Keratinocyte (primary cell): ENCODE measurements at places on chromosomes 4 and X. TPM values are rescaled to one million over a fixed set of nuclear protein-coding genes. Genes with fewer than 3 reads are reported as not detected.

DNA sequence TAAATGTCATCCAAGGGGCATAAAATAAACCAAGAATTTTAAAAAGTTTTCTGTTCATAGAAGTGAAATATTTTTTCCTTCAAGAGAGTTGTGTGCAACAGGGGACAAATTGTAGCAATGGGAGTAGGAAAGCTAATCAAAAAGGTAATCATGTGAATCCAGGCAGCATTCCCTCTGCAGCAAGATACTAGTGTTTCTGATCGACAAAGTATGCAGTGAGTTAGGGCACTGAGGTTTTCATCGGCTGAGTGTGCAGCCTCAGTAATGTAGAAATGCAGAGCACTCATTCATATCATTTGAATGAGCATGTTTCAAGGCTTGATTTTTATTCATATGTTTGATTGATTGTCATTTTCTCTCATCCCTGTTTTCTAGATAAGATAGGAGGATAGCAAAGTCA is 321.7 kb downstream of the PCDH7 start:
- no peak for DNase-seq

- DNase-seq, result no peak
Observed at GRCh38 chr4:153564630-153565525, 98.7 kb downstream of the TMEM131L start.

The FAM149A gene
- polyA plus RNA-seq, result 0.41 to 0.68 TPM (median 0.66 TPM) in 3 replicates

DNA sequence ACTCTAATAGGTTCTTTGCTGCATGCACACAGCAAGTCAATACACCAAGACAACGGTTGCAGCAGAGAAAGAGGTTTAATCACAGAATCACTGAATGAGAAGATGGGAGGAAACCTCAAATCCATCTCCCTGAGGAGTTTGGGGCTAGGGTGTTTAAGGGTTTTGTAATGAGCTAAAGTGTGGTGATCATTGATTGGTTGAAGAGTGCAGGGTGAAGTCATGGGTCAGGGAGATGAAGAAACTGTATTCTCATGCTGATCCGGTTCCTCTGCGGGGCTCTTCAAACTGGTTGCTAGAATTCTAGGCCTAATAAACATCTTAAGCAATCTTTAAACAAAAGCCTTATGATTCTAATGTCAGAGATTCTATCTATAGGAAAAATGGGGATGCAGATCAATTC is 432.5 kb upstream of the FAM47C start:
- DNase-seq, result no peak

GRCh38 chr4:147732518-147733235 is 789 bp downstream of the ARHGAP10 start:
- DNase-seq, result no peak
